ENCODE measurements at places on chromosomes 11 and 22.

- DNase-seq = no peak
Measured at GRCh38 chr11:124760205-124760652, 1.9 kb downstream of the ESAM start.

GRCh38 chr11:61361237-61361740 lies 393 bp downstream of the CYB561A3 start:
- DNase-seq = no peak

GRCh38 chr22:47315862-47316419 lies 553.5 kb downstream of the TBC1D22A start:
- DNase-seq = no peak

- no peak for DNase-seq
Measured at GRCh38 chr11:18669711-18670110, 28.9 kb upstream of the TMEM86A start.

- DNase-seq = no peak
Measured at GRCh38 chr11:29095821-29096220, 921.0 kb downstream of the KCNA4 start.

GRCh38 chr11:72010529-72011233 lies 12.0 kb downstream of the IL18BP start:
- DNase-seq = no peak

GRCh38 chr11:104531075-104531474 lies 367.1 kb upstream of the PDGFD start:
- no peak for DNase-seq

DNA sequence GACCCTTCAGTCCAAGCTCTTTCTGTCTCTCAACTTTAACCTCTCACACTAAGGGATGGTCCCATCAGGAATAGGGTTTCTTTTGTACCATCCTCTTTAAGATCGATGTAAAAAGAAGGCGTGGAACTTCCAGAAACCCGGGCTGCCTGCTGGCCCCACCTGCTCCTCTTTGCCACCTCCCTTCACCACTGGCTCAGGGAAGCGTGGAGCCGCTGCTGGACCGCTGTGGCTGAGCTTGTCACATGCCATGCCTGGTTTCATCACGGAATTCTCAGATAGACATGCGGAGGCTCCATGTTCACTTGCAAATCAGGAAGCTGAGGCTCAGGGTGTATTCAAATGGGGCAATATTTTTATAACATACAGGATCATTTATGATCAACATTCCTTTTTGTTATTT lies 399.7 kb downstream of the BRD1 start:
- no peak for DNase-seq

DNA sequence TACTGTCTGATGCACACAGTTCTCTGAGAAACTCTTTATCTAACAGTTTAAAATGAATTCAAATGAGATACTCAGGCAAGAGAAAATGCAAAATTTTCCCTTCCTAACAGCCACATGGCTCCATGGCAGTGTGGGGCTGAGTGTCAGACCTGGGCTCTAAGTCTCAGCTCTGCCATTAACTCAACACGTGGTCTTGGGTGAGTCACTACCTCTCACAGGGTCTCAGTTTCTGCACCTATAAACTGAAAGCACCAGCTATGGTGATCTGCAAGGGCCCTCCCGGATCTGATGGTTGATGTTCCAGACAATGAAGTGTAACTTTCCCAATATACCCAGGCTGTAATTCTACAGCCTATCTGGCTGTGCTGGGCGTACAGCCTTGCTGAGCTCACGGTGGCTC lies 70.5 kb downstream of the KCNC1 start:
- no peak for DNase-seq

- no peak for DNase-seq
Measured at GRCh38 chr22:20993304-20994127, 8.4 kb downstream of the THAP7 start.

GRCh38 chr11:88414981-88415413 lies 77.5 kb upstream of the CTSC start:
- DNase-seq = no peak

DNA sequence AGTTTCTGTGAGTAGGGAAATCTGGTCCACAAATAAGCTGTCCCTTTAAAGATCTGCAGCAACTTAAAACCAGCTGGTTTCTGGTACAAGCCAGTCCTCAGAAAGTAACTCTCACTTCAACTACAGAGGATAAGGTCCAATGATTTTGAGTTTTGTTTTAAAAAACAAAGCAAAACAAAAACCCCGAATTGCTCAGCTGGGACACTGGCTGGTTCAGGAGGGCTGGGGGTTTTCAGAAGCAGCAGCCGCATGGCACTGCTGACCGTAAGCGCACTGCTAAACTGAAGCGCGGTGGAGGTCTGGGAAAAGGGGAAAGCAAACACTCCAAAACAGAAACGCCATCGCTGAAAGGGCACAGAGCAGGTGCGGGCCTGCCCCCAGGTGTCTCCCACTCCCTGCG lies 59.7 kb downstream of the MICAL3 start:
- no peak for DNase-seq

DNA sequence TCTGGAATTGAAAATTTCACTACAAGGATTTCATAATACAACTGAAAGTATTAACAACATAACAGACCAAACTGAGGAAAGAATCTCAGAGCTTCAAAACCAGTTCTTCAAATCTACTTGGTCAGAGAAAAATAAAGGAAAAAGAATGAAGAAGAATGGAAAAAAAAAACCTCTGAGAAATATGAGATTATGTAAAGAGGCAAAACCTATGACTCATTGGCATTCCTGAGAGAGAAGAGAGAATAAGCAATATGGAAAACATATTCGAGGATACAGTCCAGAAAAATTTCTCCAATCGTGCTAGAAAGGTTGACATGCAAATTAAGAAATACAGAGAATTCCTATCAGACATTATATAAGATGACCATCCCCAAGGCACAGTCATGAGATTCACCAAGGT lies 23.4 kb upstream of the GPR83 start:
- peak; percentile 38 for DNase-seq

DNA sequence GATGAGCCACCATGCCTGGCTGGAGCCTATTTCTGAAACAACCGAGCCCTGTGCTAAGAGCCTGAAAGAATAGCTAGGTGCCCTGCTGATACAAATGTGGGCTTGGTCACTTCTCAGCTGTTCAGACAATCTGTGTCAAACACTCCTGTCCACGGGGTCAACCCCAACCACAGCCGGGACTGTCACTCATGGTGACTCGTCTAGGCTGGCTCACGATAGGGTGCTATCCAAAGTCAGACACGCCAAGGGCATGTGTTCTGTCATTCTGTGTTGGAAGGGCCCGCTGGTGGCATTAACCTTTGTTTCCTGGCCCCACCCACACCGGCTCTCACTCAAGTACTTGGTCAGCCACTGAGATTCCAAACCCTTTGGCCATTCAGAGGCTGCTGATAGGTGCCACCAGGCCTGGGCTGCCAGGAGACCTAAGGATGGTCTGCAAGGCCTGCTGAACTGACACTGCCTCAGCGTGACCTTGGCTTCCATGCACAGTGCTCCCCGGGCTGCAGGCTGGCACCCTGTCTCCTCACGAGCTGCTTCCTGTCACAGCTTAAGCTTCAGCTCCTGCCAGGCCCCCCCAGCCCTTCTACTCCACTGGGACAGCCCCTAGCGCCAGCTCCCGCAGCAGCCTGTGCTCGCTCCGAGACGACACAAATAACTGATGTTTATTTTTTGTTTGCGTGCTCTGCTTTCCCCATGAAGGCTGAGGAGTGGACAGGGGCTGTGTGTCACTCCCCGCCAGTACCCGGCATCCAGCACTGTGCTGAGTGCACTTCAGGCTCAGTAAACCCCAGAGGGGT lies 14.2 kb upstream of the CDC42BPG start:
- no peak for DNase-seq

DNA sequence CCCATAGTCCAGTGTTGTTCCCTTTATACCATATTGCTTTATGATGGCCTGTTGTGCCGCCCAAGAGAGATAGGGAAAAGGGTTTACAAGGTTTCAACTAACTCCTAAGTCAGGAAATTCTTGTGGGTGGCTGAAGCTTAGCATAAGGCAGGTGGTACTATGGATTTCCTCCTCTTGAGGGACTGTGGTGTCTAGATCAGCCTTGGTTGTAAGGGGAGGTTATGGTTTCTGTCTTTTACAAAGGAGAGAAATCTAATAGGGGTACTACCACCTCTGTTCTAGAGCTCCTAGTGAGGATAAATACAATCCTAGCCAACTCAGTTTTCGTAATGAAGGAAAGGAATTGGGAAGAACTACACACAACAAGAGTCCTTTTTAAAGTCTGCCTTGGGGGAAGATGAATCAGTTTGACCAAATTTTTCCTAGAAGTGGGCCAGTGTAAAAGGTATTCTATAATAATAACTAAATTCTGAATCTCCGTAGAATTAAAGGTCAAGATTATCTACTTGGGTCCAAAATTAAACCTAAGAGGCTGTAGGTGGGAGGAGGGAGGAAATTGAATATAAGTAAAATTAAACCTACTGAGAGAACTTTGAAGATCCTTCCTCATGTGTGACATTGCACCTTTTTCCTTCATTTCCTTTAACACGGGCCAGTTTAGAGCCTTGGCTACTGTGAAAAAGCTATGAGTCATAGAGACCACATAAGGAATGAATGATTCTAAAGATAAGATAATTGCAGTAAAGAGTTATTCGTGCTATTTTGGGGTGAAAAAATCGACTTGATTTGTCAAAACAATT lies 17.2 kb downstream of the DLAT start:
- peak; percentile 17 for DNase-seq

- peak; percentile 53 for DNase-seq
Measured at GRCh38 chr11:125132596-125132995, 21.2 kb upstream of the TMEM218 start.

DNA sequence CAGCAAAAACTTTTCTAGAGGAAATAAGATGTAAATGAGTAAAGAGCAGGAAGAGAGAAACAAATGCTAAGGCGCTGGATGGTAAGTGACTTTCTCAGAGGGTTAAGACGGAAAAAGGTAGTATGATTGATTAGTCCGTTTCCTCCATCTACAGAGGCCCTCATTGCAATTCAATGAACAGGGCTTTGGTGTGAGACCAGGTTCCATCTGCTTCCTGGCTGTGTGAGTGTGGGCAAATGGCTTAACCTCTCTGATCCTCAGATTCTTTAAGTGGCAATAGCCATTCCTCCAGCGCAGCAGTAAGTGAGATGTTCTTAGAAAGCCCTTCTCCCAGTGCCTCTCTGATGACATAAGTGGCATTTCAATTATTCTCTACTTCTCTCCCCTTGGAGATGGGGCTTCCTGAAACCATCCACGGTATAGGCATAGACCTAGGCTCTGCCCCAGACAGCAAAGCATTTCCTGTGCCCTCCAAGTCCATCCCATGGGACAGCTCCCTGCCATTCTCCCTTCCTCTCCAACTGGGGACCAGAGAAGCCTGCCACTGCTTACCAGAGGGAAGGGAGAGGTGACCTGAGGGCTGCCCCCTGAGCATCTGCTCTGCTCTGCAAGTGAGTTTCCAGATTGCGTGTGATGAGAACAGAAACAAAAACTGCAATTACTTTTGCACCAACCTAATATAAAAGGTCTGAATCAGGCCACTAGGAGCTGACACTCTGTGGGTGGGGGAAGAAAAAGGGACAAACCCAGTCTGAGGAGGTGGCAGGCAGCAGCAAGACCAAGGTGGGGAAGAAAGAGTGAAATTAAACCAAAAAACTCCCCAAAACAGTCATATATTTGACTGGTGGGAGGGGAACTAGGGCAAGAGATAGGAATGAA lies 12.7 kb upstream of the CD44 start:
- DNase-seq = no peak

- DNase-seq = no peak
Measured at GRCh38 chr11:117584056-117584830, 212.8 kb downstream of the DSCAML1 start.

DNA sequence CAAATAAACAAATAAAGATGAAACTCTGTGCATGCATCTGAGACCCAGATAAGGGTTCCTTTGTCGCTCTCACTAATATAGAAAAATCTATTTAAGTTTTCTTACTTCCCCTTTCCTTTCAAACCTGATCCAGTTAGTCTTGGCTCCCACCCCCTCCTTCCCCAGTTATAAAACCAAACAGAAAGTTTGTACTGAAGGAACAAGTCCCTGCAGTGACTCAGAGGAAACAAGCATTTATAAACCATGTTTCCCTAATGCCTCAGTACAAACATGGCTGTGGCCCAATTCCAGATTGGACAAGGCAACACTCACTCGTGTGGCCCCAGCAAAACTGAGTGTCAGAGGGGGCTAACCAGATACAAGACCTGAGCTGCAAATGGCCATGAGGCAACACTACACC lies 65.5 kb upstream of the ARHGAP20 start:
- DNase-seq = peak; percentile 56

- no peak for DNase-seq
Measured at GRCh38 chr22:49586873-49587272, 240.8 kb downstream of the BRD1 start.

GRCh38 chr22:19059481-19060278 lies 62.5 kb downstream of the DGCR2 start:
- no peak for DNase-seq

GRCh38 chr11:67698247-67698646 lies 23.8 kb upstream of the ALDH3B2 start:
- DNase-seq = no peak

- DNase-seq = no peak
Measured at GRCh38 chr11:123241874-123242543, 47.0 kb upstream of the CLMP start.

DNA sequence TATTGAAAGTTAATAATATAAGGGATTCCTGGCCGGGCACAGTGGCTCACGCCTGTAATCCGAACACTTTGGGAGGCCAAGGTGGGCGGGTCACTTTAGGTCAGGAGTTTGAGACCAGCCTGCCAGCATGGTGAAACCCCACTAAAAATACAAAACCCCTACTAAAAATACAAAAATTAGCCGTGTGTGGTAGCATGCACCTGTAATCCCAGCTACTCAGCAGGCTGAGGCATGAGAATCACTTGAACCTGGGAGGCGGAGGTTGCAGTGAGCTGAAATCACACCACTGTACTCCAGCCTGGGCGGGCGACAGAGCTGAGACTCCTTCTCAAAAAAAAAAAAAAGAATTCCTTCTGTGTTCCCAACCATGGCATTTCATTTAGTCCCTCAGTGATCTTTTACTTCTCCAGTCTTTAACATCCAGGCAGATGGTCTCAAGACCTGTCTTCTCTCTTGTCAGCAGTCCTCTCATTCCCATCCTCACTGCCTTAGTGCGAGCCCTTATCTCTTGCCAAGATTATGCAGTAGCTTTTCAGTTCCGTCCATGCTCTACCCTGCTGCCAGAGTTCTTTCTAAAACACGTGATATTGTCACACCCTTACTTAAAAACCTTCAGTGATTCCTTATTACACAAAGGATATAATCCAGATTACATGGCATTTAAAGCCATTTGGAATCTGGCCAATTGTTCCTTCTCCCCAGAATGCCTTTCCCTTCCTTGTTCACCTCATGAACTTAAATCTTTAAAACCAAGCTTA lies 17.9 kb downstream of the RTN3 start:
- DNase-seq = no peak

GRCh38 chr22:41288245-41288946 lies 2.4 kb upstream of the RANGAP1 start:
- peak; percentile 73 for DNase-seq

- DNase-seq = no peak
Measured at GRCh38 chr11:16080688-16081381, 275.5 kb downstream of the SOX6 start.

DNA sequence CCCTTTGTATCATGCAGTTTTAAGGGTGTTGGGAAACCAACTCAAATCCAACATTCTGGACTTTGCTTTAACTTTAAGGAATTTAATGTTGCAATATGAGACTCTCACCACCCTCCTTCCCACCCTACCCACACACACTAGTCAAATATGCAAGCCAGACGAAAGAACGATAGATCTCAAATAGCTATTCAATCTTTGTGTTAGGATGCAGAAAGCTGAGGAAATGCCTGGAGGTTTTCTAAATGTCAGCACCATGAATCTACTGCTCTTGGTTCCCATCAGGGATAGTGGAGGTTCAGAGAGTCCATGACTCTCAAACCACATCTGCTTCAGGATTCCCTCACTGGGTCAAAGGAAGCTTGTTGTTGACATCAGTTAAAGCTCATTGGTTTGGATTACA lies 33.7 kb downstream of the EXPH5 start:
- peak; percentile 88 for DNase-seq

- DNase-seq = no peak
Measured at GRCh38 chr22:47192651-47193437, 430.4 kb downstream of the TBC1D22A start.
